CD8-positive, alpha-beta memory T cell (primary cell): ENCODE measurements at places on chromosomes 16 and 17.

GRCh38 chr17:37239690-37240334 lies 136.0 kb upstream of the C17orf78 start:
- no peak for DNase-seq

DNA sequence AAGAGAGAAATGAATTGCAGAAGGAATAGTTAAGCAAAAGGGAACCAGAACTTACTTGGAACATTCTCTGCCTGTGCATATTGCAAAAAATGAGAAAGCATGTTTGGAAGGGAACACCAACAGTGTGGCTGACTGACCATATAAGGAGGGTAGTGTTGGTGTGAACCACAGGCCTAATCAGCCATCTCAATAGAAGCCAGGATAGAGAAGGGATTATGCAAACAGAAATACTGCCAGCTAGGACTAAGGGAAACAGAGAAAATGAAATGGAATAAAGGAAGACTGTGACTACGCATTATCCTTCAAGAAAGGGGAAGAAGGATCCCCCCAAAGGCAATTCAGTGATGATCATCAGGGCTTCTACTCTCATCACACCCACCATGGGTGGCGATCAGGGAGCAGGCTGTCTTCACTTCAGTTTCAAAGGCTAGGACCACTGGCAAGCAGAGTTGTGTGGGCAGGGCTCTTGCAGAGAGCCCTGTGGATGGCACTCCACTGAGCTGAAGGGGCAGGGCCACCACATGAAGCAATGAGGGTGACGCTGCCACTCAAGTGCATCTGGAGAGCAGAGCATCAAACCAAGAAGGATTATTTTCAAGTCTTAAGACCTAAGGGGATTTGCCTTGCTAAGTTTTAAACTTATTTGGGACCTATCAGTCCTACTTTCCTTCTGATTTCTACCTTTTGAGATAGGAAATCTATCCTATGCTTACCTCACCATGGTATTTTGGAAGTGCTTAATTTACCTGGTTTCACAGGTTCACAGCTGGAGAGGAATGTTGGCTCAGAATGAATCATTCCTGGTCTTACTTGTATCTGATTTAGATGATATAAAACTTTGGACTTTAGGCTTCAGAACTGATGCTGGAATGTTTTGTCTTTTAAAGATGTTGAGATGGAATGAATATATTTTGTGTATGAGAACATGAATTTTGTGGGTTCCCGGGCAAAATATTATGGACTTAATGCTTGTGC lies 140.5 kb downstream of the SSH2 start:
- DNase-seq = no peak

GRCh38 chr17:42929497-42929844 lies 28.9 kb downstream of the G6PC1 start:
- DNase-seq = no peak

- DNase-seq = no peak
Measured at GRCh38 chr17:6670999-6671398, 19.4 kb downstream of the C17orf100 start.
